ENCODE measurements at places on chromosomes 12 and 14.
A peak's percentile ranks its signal among the peaks of the same experiment; 100 is the strongest.

DNA sequence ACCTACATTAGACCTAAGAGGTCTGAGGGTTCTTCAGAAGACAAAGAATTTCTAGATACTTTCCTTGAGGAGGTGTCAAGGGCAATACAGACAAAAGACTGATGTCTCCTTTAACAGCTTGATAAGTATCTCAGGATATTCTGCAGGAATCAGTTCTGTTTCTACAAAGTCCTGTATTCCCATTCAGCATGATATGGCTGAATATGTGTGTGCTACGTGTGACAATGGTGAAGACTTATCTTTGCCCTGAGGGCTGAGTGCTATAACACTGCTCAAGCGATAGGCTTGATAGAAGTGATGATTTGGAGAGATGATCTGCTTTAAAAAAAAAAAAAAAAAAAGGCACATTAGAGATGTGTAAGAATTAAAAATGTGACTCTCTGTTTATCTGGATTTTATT, 429.7 kb downstream of the EGLN3 start:
- DNase-seq = no peak

- no peak for DNase-seq
Measured at GRCh38 chr14:39877577-39878190, 445.5 kb upstream of the FBXO33 start.

DNA sequence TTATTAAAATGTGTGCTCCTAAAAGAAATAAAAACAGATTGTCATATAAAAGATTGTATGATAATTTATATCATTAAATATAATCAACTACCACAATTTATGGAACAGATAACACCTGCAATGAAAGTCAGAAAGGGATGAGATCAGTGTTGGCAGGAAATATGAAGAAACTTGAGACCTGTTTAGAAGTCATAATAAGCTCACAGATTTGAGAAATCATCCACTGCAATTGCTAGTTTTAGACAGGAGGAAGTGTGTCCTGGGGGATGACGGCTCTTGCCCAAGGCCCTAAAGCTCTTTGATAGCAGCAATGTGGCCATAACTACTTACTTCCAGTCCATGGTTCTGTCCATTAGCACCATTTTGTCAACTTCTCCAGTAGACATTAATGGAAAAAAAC, 122.8 kb upstream of the SOX5 start:
- DNase-seq = no peak

GRCh38 chr14:43754838-43755237, 752.2 kb downstream of the FSCB start:
- DNase-seq = no peak

- no peak for DNase-seq
Measured at GRCh38 chr14:91253795-91254323, 9.4 kb upstream of the GPR68 start.

- DNase-seq = peak; percentile 28
Measured at GRCh38 chr12:6295094-6295811, 15.2 kb upstream of the PLEKHG6 start.

- DNase-seq = no peak
Measured at GRCh38 chr12:126189856-126190255, 1124.6 kb downstream of the AACS start.

DNA sequence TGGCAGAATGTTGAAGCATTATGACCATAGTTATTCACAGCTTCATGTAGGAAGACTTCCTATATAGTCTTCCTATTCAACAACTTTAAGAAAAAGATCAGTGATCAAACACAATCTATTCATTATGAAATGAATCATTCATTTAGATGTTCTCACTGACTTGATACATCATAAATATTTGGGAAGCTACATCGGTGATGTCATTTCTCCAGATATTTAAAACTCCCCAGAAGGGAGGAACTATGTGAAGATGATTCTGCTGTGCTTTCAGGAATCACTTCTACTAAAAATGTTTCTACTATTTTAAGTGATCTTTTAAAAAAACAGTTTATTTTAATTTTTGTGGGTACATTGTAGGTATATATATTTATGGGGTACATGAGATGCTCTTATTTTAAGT, 316.4 kb downstream of the BCAT1 start:
- DNase-seq = no peak

GRCh38 chr12:89597770-89598169, 71.9 kb upstream of the POC1B start:
- no peak for DNase-seq

DNA sequence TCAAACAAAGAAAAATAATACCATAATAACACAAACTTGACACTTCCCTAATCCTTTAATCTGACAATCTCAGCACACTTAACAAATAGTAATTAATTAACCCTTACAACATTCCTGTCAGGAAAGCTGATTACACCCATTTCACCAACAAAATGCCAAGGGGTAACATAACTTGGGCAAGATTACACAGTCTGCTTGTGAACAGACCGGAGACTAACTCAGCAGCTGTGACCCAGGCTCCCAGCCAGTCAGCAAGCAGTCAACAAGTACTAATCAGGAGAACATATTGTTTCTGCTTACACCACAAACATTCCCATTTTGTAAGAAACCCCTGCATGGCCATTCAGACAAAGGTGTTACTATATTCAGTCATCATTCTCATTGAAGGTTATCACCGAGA, 592.5 kb upstream of the FLRT2 start:
- DNase-seq = no peak

DNA sequence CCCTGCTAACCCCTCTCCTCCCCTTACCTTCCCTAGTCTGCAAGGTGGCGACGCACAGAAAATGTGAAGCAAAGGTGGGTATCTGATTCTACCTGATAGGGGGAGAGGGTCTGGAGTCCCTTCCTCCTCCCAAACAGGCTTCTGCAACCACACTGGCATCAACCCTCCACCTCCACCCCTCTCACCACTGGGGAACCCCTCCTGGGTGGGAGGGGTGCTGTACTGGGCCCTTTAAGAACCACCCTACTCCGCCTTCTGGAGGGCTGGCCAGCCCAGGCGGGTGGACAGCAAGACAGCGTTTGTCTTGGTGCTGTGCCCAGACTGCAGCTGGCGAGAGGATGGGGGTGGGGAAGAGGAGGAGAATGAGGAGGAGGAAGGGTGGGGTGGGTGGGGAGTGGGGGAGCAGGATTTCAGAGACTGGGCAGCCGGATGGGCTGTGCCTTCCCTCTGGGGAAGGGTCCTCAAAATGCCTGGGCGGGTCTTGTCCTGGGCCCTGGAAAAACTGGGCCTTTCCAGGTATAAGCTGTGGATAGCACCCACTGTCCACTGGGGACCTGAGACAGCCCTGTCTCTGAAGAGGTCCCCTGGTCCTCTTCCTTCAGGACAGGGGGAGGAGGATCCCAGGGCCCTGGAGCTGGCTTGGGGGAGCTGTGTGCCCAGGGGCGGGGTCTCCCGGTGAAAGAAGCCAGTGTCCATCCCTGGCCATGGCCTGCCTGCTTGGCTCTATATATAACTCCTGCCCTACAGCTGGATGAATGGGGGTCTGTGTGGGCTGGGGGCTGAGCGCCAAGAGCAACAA, 2.8 kb downstream of the TNS2 start:
- DNase-seq = no peak

GRCh38 chr12:89750389-89751351, 42.0 kb upstream of the ATP2B1 start:
- DNase-seq = no peak

- no peak for DNase-seq
Measured at GRCh38 chr12:117334855-117335587, 26.4 kb downstream of the NOS1 start.

GRCh38 chr14:49857427-49858003, 4.9 kb upstream of the NEMF start:
- DNase-seq = no peak

DNA sequence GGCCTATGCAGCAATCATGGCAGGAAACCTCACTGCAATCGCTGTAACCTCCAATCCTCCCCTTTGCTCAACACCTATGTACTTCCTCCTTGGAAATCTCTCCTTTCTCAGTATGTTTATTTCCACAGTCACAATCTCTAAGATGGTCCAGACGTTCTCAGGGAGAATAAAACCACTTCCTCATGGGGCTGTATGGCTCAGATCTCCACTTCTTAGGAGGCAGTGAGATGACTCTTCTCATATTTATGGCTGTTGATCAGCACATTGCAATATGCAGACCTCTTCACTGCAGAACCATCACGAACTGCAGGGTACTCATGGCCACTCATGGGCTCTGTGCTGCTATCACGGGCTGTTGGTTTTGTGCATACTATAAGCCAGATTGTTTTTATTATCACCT, 17.1 kb upstream of the OR4K17 start:
- DNase-seq = no peak

- no peak for DNase-seq
Measured at GRCh38 chr12:90428881-90429280, 526.1 kb downstream of the CCER1 start.

GRCh38 chr12:21384261-21384660, 11.6 kb downstream of the IAPP start:
- no peak for DNase-seq

DNA sequence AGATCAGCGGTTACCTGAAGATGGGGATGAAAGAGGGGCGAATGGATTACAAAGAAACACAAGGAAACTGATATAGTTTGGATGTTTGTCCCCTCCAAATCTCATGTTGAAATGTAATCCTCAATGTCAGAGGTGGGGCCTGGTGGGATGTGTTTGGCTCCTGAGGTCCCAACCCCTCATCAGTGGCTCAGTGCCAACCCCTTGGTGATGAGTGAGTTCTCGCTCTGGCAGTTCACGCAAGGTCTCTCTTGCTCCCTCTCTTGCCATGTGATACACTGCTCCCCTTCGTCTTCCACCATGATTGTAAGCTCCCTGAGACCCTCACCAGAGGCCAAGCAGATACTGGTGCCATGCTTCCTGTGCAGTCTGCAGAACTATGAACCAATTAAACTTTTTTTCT, 28.0 kb downstream of the ITGA7 start:
- no peak for DNase-seq

DNA sequence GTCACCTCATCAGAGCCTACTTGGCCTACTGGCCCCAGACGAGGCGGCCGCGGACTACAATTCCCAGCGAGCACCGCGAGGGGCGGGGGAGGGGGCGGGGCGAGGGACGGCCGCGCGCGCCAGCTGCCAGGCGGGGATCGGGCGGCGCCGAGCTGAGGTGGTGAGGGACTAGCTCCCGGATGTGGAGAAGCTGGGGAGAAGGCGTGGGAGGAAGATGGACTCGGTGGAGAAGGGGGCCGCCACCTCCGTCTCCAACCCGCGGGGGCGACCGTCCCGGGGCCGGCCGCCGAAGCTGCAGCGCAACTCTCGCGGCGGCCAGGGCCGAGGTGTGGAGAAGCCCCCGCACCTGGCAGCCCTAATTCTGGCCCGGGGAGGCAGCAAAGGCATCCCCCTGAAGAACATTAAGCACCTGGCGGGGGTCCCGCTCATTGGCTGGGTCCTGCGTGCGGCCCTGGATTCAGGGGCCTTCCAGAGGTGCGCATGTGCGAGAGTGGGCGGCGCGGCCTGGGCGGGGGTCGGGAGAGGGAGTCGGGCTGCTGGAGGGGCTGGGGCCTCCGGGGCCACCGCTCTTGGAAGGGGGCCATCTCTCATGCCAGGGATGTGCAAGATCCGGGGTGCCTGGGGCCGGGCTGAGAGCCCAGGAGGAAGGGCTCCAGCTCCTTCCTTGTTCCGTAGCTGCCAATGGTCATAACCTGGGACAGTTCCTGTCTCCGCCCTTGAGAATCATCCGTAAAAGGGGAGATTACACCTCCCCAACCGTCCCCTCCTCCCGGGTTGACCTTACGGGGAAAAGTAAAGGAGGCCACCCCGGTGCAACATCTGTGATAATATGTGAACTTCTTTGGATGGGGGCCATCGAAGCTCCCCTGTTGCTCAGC, at the start of gene CMAS:
Gene CMAS (plus strand): TSS at position 129 of the 878 bp plus-strand sequence. CDS start 86 bp downstream, at position 215.
- DNase-seq = peak; percentile 73

- no peak for DNase-seq
Measured at GRCh38 chr12:130120012-130120805, 42.1 kb upstream of the FZD10 start.

- DNase-seq = no peak
Measured at GRCh38 chr14:88551980-88552431, 2.8 kb downstream of the PTPN21 start.

GRCh38 chr14:105866841-105867321, 340.5 kb downstream of the TMEM121 start:
- DNase-seq = no peak

- DNase-seq = peak; percentile 22
Measured at GRCh38 chr12:62291864-62292760, 31.9 kb downstream of the USP15 start.

DNA sequence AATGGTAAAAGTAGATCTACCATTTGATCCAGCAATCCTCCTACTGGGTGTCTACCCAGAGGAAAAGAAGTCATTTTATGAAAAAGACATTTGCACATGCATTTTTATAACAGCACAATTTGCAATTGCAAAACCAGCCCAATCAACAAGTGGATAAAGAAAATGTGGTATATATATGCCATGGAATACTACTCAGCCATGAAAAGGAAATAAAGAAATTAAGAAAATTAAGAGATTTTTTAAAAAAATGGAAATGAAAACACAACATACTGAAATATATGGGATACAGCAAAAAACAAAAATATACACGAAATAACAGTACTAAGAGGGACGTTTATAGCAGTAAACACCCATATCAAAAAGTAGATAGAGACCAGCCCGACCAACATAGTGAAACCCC, 58.9 kb downstream of the ACSM4 start:
- no peak for DNase-seq

DNA sequence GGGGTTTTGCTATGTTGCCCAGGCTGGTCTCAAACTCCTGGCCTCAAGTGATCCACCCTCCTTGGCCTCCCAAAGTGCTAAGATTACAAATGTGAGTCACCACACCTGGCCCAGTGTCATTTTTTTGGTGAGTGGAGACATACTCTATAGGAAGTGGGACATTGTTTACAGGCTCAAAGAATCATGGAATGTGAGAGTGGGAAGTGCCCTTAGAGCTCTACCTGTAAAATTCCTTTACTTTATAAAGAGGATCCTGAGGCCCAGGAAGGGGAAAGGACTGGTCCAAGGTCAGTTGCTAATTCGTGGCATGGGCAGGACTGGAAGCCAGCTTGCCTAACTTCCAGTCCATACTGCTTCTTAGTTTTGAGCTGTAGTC, 8.7 kb upstream of the ADCK1 start:
- no peak for DNase-seq

- DNase-seq = peak; percentile 64
Measured at GRCh38 chr12:6605421-6606330, 1.5 kb downstream of the CHD4 start.

DNA sequence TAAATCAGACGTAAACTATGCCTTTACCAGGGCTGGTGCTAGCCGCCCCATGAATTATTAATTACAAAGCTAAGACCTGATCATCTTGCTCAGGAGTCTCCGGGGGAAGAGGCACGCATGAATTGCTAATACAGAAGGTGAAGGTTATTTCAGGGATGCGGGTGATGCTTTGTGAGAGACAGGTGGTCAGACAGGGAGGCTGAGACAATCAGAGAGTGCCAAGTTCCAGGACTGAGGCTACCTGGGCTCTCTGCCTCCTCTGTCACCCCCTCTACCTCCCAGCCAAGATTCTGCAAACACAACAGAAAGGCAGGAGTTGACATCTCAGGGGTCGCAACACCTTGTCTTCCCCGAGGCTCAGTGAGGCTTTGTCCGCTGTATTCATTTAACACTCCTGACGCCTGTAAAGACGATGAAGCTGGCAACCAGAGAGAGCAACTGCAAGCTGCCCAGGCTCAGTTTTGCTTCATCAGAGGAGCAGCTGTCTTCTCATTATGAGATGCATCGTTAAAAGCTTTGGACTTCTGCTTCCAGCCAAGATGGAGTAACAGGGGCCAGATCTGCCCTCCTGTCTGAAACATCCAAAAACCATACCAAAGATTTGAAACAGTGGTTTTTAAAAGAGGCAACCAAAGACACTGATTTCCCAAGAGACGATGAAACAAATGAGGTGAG, 46.6 kb downstream of the PRIMA1 start:
- DNase-seq = no peak
